Gastroesophageal sphincter (tissue), 4 donors: ENCODE measurements at places on chromosomes 7 and 10. TPM values are rescaled to one million over a fixed set of nuclear protein-coding genes. Genes with fewer than 3 reads are reported as not detected.

Gene CXCL12
- 81.2 TPM for total RNA-seq

Gene GRK5
- 71.6 TPM for total RNA-seq

Gene PRKAG2
- 88.4 TPM for total RNA-seq

Gene CYP26C1
- not detected for total RNA-seq

Gene CLRN3
- not detected for total RNA-seq

Gene VPS41
- total RNA-seq: 71.8 TPM

Gene GRID2IP
- not detected for total RNA-seq

Gene LRIT1
- total RNA-seq: not detected

Gene XRCC2
- total RNA-seq: 0.35 TPM

Gene MSMB
- not detected for total RNA-seq

Gene CFAP46
- 2.2 TPM for total RNA-seq

Gene ADCY1
- total RNA-seq: 1.2 TPM
